ENCODE measurements at places on chromosomes 11 and 22.

GRCh38 chr22:46149512-46150033 is 753 bp upstream of the PPARA start:
- DNase-seq: peak; percentile 46

- DNase-seq: no peak
These were observed 16.3 kb downstream of the GVQW3 start for GRCh38 chr11:76397383-76397782.

GRCh38 chr11:26599876-26600434 is 27.9 kb upstream of the MUC15 start:
- DNase-seq: no peak

- DNase-seq: no peak
These were observed 55.0 kb upstream of the ARHGAP32 start for GRCh38 chr11:129247135-129247534.

- DNase-seq: no peak
These were observed 40.5 kb downstream of the IL18BP start for GRCh38 chr11:72039031-72039855.

- no peak for DNase-seq
These were observed 73.5 kb upstream of the PPARA start for GRCh38 chr22:46076651-46077339.

GRCh38 chr11:82995754-82996398 is 75.8 kb downstream of the RAB30 start:
- DNase-seq: no peak

DNA sequence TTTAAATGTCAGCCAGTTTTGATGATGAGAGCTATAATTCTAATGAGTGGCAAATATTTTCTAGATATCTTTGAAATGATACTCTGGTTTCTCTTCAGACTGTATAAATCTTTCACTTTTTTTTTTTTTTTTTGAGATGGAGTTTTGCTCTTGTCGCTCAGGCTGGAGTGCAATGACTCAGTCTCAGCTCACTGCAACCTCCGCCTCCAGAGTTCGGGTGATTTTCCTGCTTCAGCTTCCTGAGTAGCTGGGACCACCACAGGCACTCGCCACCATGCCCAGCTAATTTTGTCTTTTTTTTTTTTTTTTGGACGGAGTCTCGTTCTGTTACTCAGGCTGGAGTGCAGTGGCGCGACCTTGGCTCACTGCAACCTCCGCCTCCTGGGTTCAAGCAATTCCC is 113.6 kb downstream of the TEAD1 start:
- DNase-seq: no peak

- DNase-seq: peak; percentile 36
These were observed 77.6 kb downstream of the LIF start for GRCh38 chr22:30169002-30169401.

DNA sequence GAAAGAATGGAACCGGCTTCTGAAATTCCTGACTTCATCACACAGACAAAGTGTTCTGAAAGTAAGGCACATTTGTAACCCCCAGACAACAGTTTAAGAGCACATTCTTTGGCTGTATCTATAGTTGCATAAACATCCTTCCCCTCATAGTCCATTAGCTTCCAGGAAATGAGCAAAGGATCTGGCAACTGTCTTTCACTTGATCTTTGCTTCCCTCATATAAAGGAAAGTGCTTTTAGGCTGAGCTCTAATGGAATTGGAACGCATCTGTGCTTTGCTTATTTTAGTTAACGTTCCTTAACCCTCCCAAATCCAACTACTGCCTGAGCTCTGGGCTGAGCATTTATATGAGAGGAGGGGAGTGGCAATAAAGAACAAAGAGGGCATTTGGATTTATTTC is 76.9 kb upstream of the API5 start:
- DNase-seq: no peak

GRCh38 chr11:111285189-111286091 is 12.9 kb upstream of the POU2AF3 start:
- DNase-seq: no peak

GRCh38 chr22:38948181-38948940 is 9.0 kb upstream of the APOBEC3A start:
- DNase-seq: no peak

GRCh38 chr11:124930799-124931198 is 5.0 kb downstream of the HEPACAM start:
- DNase-seq: no peak

- DNase-seq: no peak
These were observed 96.4 kb downstream of the CACNA1I start for GRCh38 chr22:39666926-39667325.

- DNase-seq: no peak
These were observed 27.9 kb downstream of the ATG16L2 start for GRCh38 chr11:72842126-72842525.

DNA sequence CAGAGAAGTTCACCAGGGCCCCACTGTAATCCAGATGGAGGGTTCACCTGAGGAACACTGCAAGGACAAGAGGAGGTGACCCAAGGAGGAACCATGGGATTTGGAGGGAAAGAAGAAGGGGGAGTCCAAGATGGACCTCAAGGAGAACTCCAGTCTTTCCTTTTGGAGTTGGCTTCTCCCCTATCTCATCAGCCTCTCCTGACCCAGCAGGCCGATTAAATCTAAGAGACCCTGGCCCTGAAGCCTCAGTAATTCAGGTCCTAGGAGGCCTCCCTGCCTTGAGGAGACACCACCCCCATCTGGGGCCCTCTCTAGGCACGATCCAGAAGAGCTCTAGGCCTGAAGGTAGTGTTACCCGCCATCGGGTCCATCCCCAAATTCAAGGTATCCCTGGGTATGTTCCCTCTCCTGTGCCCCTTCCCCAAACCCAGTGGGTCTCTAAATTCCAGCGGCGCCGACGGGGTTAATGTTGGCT is 15.1 kb upstream of the DGKZ start:
- no peak for DNase-seq

GRCh38 chr11:71066311-71066710 is 186.1 kb downstream of the SHANK2 start:
- no peak for DNase-seq

DNA sequence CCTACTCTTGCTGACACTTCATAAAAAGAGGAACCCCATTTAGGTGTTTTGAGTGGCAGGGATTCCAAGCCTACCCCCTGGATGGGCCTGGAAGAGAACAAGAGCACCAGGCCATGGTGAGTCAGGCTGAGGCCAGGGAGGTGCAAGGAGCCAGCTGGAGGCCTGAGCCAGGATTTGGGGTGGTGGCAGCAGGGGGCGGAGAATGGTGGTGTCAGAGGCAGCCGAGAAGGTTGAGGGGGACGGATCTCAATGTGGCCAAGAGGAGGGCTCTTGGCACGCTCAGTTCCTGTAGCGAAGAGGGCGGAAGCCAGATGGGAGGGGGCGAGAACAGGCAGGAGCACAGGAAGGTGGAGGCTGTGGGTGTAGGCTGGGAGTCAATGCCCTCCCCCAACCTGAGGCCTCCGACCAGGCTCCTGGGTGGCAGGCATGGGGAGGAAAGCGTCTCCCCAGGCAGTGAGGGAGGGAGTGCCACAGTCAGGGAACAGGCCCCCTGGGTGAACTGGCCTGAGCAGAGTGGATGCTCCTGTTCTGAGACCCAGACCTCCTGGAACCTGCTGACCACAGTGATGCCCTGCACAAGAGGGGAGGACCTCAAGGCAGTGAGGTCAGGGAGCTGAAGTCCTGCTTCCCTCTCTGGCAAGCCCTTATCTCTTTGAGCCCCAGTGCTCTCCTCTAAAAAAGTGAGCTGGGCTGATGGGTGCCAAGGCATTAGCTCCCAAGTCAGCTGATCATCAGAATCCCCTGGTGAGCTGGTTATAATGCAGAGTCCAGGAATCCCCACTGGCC is 13.9 kb downstream of the RTN4RL2 start:
- peak; percentile 43 for DNase-seq

DNA sequence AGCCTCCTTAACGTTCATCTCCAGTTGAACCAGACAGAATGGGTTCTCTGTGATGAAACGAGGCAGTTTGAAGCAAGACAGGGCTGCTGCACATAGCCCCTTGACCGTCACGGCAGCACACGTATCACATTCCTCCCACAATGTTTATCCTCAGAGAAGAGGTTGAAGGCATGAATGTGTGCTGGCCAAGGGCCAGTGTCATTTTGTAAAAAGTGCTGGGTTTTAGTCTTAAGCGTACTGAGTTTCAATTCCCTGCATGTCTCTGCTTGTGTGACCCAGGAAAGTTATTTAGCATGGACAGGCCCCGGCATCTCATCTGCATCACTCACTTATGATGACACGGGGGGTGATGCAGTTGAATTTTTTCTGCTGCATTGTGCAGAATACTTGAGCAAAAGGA is 31.6 kb downstream of the TTC12 start:
- DNase-seq: no peak

DNA sequence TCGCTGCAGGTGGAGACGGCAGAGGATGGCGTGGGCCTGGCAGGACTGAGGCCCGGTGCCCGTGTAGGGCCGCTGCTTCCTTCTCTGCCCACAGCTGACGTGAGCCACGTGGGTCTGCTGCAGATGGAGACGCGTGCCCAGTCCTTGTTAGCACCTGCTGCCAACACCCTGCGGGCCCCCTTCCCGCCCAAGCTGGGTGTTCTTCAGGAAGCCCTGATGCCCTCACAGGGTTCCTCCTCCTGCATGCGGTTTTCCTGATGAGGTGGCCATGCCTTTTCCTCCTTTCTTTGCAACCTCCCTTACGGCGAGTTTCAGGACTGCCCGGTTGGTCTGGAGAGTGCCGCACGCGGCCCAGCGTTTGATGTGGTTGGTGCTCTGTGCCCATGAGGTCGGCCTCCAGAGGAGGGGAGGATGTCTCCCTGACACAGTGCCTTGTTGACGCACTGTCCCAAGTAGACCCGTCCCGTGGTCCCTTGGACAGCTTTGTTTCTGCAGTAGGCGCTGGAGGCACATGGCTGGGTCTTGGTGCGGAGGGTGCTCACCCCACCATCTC is 44.7 kb downstream of the AP2A2 start:
- DNase-seq: peak; percentile 7

DNA sequence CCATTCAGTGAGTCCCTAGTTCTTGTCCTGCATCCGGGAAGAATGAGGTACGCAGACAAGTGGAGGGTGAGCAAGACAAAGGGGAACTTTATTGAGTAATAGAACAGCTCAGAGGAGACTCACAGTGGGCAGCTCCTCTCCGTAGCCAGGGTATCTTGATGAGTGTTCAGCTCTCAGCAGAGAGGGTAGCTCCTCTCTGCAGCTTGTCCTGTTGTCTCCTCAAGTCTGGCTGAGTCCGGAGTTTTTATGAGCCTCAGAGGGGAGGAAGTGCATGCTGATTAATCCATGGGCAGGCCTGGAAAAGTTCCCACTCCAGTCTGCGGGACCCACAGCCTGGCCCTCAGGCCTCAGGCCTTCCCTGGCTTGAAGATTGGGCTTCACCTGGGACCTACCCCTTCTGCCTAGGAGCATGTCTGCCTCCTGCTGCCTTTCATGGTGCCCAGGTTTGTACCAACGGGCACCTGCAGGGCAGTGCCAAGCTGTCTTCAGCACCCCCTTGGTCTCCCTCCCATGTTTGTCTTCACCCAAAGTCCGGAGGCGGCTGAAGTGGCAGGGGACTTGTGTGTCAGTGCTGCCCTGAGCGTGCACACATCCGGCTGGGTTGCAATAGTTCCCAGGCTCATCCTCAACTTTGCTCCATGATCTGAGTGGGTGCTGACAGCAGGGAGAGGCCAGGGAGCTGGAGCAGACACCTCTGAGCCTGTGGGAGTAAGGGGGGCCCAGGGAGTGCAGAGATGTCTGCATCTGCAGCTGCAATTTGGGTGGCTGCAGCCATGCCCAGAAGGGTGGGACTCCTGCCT is 134.2 kb downstream of the LDLRAD3 start:
- DNase-seq: no peak

DNA sequence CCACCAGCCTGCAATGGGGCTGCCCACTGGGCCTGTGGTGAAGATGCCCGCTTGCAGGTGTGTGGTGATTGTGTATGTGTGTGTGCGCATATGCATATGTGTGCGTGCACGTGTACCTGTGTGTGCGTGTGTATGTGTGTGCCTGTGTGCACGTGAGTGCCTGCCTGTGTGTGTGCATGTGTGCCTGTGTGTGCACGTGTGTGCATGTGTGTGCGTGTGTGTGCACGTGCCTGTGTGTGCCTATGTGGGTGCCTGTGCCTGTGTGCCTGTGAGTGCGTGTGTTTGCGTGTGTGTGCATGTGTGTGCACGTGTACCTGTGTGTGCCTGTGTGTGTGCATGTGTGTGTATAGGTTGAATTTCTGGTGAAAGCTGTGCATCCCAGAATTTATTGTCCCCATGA is 2.4 kb upstream of the MUC6 start:
- no peak for DNase-seq

GRCh38 chr11:70005107-70005818 is 72.9 kb upstream of the ANO1 start:
- no peak for DNase-seq

GRCh38 chr11:2795491-2795991 is 90.0 kb downstream of the CDKN1C start:
- no peak for DNase-seq

DNA sequence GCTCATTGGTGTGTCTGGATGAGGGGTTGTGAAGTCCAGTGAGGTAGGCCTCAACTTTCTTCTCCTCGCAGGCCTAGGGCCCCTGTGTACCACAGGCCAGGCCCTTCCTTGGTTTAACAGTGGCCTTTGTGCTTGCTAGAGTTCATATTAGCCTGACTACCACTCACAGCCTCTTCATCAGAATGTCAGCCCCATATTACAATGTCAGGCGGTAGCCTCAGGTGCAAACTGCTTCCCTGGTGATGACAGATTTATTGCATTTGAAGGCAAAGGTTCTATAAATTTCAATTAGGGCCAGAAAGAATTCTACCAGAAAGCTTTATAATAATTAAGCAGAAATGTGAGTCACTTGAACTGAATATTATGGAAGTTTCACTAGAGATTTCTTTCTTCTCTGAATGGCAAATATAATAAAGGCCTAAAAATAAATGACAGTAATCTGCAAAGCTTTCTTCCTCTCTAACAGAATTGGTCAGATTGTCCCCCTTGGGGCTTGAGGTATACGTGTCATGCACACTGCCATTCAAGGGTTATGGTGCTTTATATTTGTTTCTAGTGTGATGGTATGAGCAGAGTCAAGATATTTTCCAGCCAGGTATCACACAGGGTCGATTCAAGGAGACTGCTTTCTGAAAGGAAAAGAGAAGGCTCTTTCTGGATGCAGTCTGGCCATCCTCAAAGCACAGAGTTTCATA is 210.3 kb downstream of the CWF19L2 start:
- no peak for DNase-seq

- DNase-seq: no peak
These were observed 789 bp upstream of the FAM111A start for GRCh38 chr11:59141673-59142460.

GRCh38 chr22:28254396-28254795 is 335.3 kb upstream of the PITPNB start:
- DNase-seq: no peak

DNA sequence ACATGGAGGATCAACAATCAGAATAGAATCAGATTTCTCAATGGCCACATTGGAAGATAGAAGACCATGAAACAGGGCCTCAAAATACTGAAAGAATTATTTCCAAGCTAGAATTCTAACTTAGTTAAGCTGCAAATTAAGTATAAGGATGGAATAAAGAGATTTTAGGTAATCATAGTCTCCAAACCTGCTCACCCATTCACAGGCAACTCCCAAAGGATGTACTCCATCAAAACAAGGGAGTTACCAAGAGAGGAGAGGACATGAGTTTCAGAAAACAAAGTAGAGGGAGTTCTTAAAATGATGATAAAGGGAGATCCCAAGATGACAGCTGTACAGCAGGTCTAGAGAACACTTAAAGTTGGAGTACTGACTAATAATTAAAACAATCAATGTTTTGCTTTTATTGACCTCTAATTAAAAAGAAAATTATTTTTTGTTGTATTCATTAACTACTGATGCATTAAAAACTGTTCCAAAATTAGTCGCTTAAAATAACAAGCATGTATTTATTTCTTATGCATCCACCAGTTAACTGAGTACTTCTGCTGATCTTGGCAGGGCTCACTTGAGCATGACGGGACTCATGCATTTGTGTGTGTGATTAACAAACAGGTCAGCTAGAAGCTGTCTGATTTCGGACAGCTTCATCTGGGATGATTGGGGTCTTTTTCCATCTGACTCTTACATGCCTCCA is 95.6 kb downstream of the CD44 start:
- no peak for DNase-seq
